ENCODE measurements at places on chromosomes 2 and 18.
A peak's percentile ranks its signal among the peaks of the same experiment; 100 is the strongest.

DNA sequence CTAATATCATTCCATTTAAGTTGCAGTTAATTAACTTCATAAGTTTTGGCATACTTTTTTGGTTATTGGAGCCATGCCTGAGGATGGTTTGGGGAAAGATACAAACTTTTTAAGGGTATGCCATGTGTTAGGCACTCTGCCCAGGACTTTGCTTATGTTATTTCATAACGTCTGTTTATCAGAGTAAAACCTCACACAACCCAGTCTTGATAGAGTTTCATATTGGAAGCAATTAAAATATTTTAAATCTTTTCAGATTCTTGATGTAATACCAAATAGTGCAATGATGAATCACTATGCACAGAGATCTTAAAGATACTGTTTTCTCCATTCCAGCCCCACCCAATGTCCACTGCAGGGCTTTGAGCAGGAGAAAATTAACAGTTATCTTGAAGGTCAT lies 529.1 kb upstream of the HNMT start:
- no peak for DNase-seq

DNA sequence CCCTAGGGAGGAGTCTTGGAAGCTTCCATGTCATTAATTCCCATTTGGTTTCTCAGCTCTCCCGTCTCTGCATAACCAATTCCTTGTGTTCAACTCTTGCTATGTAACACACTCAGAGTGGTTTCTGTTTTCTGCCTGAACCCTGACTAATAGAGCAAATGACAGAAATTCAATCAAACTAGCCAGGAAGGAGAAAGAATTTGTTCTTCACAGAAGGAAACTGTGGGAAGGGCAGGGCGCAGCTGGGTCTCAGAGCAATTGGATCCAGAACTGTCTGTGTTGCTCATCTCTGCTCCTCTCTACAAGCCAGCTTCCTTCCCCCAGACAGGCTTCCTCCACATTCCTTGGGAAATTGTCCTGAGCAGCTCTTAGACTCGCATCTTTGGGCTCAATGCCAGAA lies 269.8 kb downstream of the TNS1 start:
- no peak for DNase-seq

DNA sequence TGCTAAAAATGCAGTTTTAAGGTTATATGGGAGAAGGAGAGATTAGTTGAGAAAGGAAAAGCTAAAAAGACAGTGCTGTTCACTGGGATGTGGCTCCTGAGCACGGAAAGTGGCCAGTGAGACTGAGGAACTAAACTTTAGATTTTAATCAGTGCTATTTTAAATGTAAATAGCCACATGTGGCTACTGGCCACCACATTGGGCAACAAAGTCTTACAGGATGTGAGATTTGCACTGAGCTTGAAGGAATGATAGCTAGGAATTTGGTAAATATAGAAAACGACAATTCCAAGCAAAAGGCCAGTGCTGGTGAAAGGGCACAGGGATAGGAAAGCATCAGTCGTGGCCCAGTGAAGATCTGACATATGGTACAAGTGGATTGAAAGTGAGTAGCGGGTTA lies 14.1 kb upstream of the SP5 start:
- no peak for DNase-seq

GRCh38 chr2:69816923-69817542 lies 12.4 kb upstream of the GMCL1 start:
- DNase-seq: peak; percentile 46

- no peak for DNase-seq
Measured at GRCh38 chr18:12779456-12779855, 76.6 kb downstream of the PSMG2 start.

GRCh38 chr2:135093670-135094330 lies 41.7 kb downstream of the RAB3GAP1 start:
- DNase-seq: no peak

- no peak for DNase-seq
Measured at GRCh38 chr2:16973586-16974286, 308.1 kb upstream of the CYRIA start.

GRCh38 chr2:52414561-52415295 lies 1352.9 kb upstream of the CHAC2 start:
- no peak for DNase-seq

- no peak for DNase-seq
Measured at GRCh38 chr18:76487070-76487469, 8.0 kb downstream of the ZNF516 start.

- DNase-seq: no peak
Measured at GRCh38 chr18:10751653-10752052, 225.8 kb downstream of the NAPG start.

GRCh38 chr2:57597940-57598339 lies 448.7 kb upstream of the VRK2 start:
- no peak for DNase-seq

DNA sequence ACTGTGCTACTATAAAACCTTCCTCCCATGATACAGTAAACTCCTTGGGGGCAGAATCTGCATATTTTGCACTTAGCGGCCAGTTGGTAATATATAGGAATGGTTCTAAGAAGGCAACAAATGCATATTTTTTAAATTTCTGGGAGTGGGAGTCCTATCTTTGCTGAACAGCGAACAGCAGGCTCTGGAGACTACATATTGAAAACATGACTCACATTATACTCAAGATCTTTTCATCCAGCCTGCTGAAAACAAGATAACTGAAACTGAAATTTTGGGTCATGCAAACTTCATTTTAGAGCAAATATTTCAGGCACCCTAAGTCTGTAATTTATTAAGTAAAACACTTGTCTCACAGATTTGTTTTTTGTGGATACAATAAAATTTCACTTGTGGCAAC lies 122.2 kb downstream of the SATB2 start:
- DNase-seq: no peak
